ENCODE measurements at places on chromosomes 3 and 15.
A peak's percentile ranks its signal among the peaks of the same experiment; 100 is the strongest.

GRCh38 chr3:105322570-105323273 lies 44.0 kb upstream of the ALCAM start:
- DNase-seq: no peak

DNA sequence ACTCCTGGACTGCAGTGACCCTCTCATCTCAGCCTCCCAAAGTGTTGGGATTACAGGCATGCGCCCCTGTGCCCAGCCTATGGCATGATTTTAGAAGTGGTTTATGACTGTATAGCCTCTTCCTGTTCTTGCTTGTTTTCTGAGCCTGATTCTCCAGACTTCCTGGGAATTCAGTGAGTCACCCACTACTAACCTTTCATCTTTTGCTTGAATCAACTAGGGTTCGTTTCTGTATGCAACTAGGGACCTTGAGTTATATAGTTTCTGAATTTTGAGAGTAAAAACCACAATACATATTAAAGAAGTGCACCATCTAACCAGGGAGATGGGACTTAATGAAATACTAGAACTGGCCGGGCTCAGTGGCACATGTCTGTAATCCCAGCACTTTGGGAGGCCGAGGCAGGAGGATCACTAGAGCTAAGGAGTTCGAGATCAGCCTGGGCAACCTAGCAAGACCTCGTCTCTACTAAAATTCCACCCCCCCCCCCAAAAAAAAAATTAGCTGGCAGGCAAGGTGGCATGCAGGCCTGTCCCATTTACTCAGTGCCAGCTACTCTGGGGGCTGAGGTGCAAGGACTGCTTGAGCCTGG lies 76.0 kb downstream of the ZNF609 start:
- DNase-seq: no peak

GRCh38 chr3:36493051-36493450 lies 112.7 kb downstream of the STAC start:
- no peak for DNase-seq

- no peak for DNase-seq
These were observed 26.3 kb upstream of the ADAMTS7 start for GRCh38 chr15:78837543-78837942.

GRCh38 chr15:52661909-52662308 lies 17.3 kb downstream of the ATOSA start:
- DNase-seq: no peak

DNA sequence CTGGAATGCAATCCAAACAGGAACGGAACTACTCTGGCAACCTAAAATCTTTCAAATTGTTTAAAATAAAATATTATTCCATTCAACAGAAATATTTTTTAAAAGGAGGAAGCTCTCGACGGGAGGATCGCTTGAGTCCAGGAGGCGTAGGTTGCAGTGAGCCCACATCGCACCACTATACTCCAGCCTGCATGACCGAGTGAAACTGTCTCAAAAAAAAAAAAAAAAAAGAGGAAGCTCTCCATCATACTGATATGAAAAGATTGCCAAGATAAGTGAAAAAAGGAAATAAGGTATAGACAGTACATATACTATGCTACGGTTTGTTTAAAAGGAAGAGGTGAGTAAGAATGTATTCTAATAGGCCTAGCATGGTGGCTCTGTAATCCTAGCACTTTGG lies 3.6 kb downstream of the RAD18 start:
- DNase-seq: no peak

DNA sequence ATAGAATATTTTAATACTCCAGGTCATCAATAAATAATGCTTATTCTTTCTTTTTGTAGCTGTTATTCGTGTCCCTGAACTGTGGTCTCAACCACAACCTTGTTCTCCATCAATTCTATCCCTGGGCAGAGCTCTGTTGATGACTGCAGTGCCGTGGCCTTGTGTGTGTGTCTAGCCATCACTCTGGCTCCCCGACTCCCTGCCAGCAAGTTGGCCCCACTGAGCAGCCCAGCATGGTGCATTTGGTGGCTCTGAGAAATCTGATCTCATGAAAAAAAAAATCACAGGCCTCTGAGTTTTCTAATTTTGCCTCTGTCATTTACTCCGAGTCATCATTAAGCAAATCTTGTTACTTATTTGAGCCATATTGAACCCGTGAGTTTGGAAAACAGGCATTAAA lies 164.7 kb downstream of the GOLGA6L6 start:
- no peak for DNase-seq

- DNase-seq: no peak
These were observed 281.4 kb upstream of the CTDSPL start for GRCh38 chr3:37580237-37580636.

- no peak for DNase-seq
These were observed 19.9 kb upstream of the SLC12A8 start for GRCh38 chr3:125232401-125232800.

- DNase-seq: no peak
These were observed at the start of gene GABRR3 for GRCh38 chr3:98035208-98035607. Gene GABRR3, minus strand, starts transcription at chr3:98035315. Its CDS starts 328 bp downstream, at chr3:98034987.

- DNase-seq: no peak
These were observed 549.8 kb downstream of the FOXP1 start for GRCh38 chr3:71033681-71034220.

DNA sequence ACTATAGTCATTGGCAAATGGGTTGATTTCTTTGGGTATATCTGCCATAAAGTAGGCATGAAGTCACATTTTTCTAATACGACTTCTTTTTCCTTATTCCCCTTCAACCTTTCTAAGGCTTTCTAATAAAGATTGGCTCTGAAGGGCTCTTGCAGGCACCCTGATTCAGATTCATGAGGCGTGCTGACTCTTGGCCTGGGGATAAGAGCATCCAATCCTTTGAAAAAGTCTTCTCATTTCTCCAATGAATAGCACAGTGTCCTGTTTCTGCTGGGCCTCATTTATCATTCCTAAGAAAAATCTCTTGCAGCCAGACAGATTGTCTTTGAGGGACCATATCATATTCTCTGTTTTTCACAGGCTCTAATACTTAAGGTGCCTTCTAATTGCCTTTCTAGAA lies 32.3 kb upstream of the BNIP2 start:
- no peak for DNase-seq

DNA sequence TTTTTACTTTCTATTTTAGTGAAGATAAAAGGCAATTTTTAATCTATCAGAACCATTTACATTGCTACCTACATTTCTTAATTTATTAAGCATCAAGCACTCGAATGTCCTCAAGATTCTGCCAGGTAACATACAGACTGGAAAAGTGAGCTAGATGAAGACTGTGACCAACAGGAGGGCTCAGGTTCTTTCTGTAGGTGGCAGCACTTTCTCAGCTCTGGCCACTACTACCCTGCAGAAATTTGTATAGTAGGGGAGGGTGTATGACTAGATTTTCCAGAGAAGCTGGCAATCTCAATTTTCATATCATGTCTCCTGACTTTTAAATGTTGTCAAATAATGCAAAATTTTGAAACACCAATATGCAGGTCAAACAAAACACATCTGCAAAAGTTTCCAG lies 165.0 kb upstream of the SUCLG2 start:
- no peak for DNase-seq

- DNase-seq: no peak
These were observed 46.7 kb downstream of the UBE3A start for GRCh38 chr15:25391971-25392721.

- DNase-seq: no peak
These were observed 102.5 kb downstream of the PDCD6IP start for GRCh38 chr3:33900809-33901505.

- DNase-seq: no peak
These were observed 9.6 kb downstream of the TGM4 start for GRCh38 chr3:44883999-44884431.

DNA sequence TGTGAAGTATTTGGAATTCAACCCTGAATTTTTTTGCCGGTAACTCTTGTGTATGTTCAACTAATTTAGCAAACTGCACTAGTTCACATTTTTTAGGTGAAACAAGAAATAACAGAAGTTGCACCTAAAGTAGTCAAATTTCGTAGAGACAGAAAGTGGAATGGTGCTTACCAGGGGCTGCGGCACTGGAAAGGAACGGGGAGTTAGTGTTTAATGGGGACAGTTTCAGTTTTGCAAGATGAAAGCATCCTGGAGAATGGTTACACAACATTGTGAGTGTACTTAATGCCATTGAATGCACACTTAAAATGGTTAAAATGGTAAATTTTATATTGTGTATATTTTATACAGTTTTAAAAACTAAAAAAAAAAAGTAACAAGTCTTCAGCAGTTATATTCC lies 27.4 kb downstream of the PPARG start:
- no peak for DNase-seq

DNA sequence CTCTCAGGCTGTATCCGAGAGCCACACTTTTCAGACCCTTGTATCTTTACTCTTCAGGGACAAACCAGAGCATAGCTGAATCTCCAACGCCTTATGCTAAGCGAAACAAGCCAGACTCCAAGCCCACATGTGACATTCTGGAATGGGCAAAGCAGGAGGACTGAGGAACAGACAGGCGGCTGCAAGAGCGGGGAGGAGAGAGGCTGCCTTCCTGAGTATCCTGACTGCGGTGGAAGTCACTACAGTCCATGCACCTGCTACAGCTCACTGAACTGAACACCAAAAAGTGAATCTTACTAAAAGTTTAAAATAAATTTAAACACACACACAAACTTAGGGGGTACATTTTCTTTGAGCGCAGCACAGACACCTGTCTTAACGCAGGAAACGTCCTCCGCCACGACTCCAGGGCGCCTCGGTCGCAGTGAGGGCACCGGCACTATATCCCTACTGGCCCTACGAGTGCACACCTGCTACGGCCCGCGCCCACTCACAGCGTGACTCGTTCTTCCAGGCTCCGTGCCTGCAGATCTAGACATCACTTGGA lies 1.4 kb downstream of the CYFIP1 start:
- DNase-seq: no peak

DNA sequence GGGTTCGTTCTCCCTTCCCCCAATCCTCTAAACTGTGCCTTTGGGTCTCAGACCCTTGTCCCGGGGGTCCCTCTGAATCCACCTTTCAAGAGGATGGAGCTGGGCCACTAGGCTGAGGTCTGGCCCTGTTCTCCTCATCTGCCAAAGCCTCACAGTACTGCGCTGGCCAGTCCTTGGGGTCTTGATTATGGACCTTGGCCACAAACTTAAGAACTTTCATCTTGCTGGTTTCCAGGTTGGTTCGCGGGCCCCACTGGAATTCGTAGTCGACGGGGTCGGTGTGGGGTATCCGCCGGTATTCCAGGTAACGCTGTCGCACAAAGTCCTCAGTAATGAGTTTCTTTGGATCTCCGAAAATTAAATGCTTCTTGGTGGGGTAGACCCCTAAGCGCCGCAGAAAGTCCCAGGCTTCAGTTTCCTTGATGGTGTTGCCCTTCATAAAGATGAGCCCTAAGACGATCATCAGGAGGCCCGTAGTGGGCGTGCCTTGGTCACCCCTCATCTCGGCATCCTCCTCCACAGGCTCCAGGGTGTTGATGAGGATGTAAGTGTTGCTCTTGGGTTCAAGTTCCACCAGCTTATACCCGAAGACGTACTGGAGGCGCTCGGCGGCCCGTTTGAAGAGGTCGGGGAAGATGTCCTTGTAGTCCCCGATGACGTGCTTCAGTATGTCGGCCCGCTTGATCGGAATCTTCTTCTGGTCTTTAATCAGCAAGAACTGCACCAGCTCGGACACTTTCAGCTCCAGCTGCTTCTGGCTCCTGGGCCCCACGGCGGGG lies 727 bp downstream of the NSMCE3 start:
- DNase-seq: peak; percentile 7

- no peak for DNase-seq
These were observed 246.9 kb downstream of the GOLGA6L6 start for GRCh38 chr15:20294651-20295237.

- no peak for DNase-seq
These were observed 140.4 kb downstream of the UBE2E2 start for GRCh38 chr3:23343509-23343908.

DNA sequence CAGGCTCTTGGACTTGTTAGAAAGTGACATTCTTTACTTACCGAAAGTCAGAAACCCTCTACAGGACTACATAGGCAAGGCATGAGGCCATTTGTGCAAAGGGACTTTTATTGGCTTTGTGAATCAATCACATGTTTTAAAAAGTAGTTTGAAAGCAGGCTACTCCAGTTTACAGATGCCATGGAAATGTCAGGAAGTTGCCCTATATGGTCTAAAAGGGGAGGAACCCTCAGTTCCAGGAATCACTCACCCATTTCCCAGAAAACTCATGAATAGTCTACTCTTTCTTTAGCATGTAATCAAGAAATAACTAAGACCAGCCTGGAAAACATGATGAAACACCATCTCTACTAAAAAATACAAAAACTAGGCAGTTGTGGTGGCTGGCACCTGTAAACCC lies 51.0 kb upstream of the MKRN3 start:
- DNase-seq: no peak

GRCh38 chr3:69941037-69941436 lies 58.5 kb upstream of the SAMMSON start:
- no peak for DNase-seq

DNA sequence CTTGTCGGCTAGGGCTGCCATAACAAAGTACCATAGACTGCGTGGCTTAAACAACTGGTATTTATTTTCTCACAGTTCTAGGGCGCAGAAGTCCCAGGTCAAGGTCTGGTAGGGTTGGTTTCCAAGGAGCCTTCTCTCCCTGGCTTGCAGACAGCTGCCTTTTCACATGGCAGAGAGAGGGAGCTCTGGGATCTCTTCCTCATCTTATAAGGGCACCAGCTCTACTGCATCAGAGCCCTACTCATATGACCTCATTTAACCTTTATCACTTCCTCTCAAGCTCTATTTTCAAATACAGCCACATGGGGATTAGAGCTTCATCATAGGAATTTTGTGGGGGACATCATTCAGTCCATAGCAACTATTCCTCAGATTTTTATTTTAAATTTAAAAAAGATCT lies 17.6 kb upstream of the PAQR9 start:
- DNase-seq: no peak

GRCh38 chr15:97961067-97961954 lies 808 bp downstream of the ARRDC4 start:
- peak; percentile 7 for DNase-seq

GRCh38 chr3:105790534-105790933 lies 78.3 kb downstream of the CBLB start:
- DNase-seq: no peak

GRCh38 chr3:72791161-72791560 lies 57.1 kb downstream of the SHQ1 start:
- no peak for DNase-seq

- no peak for DNase-seq
These were observed 15.5 kb downstream of the MYL3 start for GRCh38 chr3:46847744-46848143.

All from T-helper 22 cell (primary cell).